ENCODE measurements at places on chromosomes 3 and 15.
A peak's percentile ranks its signal among the peaks of the same experiment; 100 is the strongest.

DNA sequence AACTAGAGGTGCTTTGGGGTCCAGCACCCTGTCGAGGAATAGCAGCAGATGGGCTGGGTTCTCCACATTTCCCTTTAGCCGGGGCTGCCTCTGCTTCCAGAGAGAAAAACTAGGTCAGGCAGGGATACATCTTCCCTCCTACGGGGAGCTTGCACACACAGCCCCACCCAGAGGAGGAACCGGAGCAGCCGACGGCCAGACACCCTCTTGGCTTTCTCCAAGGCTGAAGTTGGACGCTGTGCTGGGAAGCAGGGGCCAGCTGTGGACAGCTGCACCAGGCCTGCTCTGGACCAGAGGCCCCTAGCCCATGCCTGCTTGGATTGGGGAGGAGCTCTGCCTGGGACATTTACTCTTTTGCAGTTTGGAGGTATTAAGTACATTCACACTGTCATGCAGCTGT is 44.7 kb upstream of the NR2C2 start:
- no peak for DNase-seq

GRCh38 chr15:32636908-32637567 is 4.5 kb upstream of the SCG5 start:
- no peak for DNase-seq

DNA sequence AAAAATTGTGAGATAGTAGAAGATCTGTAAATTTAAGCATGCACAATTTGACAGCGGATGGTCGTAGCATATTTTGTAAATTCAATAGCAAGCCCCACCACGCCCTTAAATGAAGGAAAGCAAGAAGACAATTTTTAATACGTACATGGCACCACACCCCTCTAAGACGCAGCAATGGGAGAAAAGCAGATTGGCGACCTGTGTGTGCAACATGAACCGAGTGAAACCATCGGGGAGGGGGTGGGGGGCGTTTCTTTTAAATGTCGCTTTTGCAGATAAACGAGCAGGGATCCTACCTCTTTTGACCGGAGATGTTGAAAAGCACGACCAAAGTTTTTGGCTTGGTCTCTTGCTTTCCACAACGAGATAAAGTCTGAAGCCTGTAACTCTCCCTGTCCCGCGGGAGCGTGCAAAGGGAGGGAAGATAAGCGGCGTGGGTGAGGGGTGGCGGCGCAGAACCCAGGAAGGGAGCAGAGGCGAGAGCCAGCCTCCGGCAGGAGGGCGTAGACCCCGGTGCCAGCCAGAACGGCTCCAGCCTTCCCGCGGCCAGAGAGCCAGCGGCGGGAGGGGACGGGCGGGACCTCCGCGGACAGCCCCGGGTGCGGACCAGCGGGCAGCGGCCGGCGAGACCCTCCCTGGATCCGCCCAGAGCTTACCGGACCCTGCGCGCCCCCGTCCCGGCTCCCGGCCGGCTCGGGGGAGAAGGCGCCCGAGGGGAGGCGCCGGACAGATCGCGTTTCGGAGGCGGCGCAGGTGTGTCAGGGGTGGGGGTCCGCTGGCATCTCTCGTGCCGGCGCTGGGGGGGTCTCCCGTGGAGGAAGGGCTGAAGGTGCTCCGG is at the start of gene CHL1:
TSS of gene CHL1 (plus strand) at position 453 of the 838 bp plus-strand sequence. CDS start 123,014 bp downstream, outside the sequence.
- DNase-seq, result no peak

- DNase-seq, result no peak
Observed at GRCh38 chr3:165459924-165460835, 264.0 kb upstream of the SLITRK3 start.

DNA sequence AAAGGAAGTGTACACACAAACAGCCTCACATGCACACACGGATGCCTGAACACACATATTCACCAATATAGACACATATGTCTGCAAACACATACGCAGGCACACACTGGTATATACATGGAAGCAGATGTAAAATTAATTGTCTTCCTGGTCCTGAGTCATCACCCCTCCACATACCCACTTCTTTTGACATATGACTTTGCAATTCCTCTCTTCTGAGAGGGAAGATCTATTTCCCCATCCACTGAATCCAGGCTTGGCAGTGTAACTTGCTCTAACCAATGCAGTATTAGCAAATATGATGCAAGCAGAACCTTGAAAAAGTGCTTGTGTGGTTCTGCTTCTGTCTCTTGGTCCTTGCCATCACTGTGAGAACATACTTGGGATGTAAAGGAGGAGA is 76.8 kb upstream of the HRH1 start:
- DNase-seq, result no peak

GRCh38 chr3:40043444-40043755 is 234.0 kb downstream of the MYRIP start:
- DNase-seq, result no peak

DNA sequence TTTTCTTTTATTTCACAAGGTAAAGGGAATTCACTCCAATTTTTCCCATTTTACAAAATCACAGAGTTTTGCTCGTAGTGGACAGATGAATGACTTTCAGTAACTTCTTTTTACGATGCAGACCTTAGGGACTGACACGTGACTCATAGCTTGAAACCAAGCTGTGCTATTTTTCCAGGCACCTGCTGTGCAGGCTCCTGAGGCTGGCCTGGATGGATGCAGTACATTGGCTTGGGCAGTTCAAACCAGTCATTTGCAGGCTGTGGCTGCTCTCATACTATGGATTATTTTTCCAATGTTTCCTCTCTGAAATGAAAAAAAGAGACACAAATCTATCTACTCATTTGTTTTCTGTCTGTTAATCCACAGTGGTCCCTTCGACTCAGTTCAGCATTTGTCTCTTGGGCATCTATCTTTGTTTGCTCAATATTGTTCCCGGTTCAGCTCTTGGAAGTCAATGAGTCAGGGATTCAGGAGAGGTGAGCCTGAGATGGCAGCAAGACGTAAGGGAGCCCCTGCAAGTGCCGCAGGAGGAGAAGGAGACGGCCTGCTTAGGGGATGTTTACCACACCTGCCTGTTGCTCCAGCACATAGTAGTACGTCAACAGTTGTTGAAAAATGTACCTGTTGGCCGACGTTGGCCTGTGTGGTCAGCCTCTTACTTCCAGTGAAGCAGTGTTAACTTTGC is 92.8 kb downstream of the SV2B start:
- no peak for DNase-seq

- DNase-seq, result peak; percentile 22
Observed at GRCh38 chr3:170867143-170867937, 2.7 kb downstream of the RPL22L1 start.

GRCh38 chr15:32763295-32763694 is 45.5 kb downstream of the GREM1 start:
- DNase-seq, result no peak

GRCh38 chr3:78788839-78789238 is 979.0 kb downstream of the ROBO1 start:
- no peak for DNase-seq

DNA sequence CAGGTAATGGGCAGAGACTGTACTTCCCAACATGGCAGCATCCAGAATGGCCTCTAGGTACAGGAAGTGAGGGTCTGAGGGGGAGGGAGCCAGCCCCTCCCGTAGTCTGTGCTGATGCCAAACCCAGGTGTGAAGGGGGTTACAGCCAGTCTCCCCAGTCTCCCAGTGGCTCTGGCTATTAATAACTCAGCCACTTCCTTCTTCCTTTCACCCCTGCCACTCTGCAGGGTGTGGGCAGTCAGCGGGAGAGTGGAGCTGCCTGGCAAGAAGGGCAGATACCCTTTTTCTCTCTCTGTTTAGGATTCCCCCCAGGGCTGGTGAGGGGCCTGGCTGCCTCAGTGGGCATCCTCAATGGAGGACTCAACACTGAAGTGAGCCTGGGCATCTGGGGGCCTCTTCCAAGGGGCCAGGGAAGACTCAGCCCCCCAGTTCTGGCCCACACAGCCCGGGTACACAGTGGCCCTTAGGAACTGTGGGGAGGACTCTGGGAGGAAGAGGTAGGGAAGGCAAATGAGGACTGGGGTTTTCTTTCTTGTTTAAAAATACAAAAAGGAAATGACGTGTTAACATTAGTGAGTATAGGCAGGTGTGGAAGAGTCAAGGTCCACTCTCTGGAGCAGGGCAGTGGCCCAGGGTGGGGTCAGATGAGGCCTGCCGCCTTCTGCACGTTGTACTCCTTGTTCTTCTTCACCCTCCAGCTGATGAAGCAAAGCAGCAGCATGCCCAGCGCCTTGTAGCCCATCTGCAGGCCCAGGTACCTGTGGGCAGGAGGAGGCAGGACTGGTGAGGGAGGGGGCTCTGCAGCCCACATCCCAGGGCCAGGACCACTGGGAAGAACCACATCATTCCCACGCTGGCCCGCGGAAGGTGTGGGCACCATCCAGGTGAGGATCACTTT is 38.6 kb upstream of the RAB6B start:
- DNase-seq, result no peak

DNA sequence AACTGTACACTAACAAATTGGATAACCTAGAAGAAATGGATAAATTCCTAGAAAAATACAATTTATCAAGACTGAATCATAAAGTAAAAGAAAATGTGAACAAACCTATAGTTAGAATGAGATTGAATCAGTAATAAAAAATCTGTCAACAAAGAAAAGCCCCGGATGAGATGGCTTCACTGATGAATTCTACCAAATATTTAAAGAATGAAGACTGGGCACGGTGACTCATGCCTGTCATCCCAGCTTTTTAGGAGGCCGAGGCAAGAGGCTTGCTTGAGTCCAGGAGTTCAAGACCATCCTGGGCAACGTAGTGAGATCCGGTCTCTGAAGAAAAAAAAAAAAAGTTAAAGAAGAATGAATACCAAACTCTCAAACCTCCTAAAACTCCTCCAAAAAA is 17.7 kb upstream of the AP4E1 start:
- no peak for DNase-seq

GRCh38 chr3:65020281-65021160 is 332.7 kb upstream of the ADAMTS9 start:
- DNase-seq, result no peak

GRCh38 chr3:119835556-119835955 is 53.7 kb downstream of the NR1I2 start:
- no peak for DNase-seq

GRCh38 chr15:66251790-66252684 is 1.5 kb downstream of the MEGF11 start:
- peak; percentile 23 for DNase-seq

- DNase-seq, result no peak
Observed at GRCh38 chr15:70647396-70647795, 116.0 kb downstream of the UACA start.

Data from CD4-positive, alpha-beta T cell treated with Interleukin-15 for 1 hour (primary cell).